ENCODE measurements at places on chromosomes 4 and X.

GRCh38 chr4:77176640-77177039 is 19.6 kb downstream of the CCNG2 start:
- peak; percentile 52 for DNase-seq

DNA sequence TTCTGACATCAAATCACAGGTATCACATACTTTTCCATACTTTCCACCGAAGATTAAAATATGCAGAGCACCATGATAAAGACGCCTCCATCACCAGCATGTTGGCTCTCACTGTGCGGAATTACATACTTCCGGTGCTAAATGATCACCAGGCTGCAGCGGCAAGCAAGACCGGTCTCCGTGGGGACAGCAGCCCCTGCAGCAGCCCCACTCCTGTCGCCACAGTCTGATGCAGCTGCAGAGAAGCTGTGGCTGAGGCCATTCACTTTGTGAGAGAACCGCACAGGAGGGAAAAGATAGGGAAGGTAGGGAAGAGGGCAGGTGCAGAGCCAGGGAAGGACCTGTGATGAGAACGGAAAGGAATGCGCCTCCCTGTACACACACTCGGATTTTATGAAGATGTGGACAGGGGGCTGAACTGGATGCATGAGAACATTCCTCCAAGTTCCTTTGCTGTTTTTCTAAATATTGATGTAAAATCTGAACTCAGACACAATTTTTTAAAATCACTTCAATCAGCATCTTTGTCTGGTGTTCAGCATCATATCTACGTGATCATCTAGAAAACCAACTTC is 38.3 kb downstream of the AFAP1 start:
- no peak for DNase-seq

GRCh38 chrX:47234583-47234982 is 1.8 kb downstream of the USP11 start:
- no peak for DNase-seq

DNA sequence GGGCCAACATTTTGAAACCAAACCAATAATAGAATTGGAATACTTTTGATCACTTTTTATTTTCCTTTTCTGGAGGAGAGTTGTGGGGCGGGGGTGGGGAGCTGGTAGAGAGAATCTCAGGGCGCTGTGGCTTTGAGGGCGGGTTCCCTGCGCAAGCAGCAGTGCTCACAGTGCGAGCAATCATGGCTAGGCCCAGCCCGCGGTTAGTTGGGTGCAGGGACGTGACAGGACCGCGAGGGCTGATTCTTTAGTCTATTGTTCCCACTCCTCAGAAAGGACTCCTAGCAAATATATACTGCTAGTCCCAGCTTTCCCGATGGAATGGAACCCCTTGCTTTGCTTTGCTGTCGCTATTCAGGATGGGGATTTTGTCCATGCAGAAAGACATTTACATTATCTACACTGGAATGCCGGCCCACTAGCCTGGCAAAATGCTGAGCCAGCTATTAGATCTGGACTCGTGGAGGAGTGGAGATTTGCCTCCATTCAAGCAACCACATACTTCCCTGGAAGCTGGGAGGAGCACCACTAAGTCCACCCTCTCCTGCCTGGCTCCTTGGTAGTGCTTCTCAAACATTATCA is 23.9 kb upstream of the APLN start:
- DNase-seq: no peak

DNA sequence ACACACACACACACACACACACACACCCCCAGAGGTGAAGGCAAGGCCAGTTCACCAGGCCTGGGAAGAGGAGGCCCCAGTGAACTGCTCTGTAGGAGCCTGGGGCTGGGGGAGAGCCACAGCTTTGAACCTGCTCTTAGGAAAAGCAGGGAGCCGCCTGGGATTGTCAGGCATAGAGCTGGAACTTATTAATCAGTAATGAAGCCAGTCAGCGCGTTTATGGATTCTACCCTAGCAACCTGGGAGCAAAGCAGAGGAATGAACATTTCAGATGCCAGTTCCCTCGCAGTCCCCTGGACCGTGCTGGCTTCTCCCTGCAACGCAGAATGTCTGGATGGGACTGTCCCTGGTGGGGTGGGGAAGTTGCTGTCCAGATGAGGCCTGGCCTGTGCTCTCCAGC is 45.3 kb upstream of the DDX3X start:
- no peak for DNase-seq

- DNase-seq: no peak
Observed at GRCh38 chr4:124019749-124020549, 623.4 kb downstream of the SPRY1 start.

GRCh38 chr4:105677709-105678108 is 30.8 kb downstream of the INTS12 start:
- no peak for DNase-seq

- no peak for DNase-seq
Observed at GRCh38 chr4:151184523-151185458, 85.4 kb downstream of the RPS3A start.

DNA sequence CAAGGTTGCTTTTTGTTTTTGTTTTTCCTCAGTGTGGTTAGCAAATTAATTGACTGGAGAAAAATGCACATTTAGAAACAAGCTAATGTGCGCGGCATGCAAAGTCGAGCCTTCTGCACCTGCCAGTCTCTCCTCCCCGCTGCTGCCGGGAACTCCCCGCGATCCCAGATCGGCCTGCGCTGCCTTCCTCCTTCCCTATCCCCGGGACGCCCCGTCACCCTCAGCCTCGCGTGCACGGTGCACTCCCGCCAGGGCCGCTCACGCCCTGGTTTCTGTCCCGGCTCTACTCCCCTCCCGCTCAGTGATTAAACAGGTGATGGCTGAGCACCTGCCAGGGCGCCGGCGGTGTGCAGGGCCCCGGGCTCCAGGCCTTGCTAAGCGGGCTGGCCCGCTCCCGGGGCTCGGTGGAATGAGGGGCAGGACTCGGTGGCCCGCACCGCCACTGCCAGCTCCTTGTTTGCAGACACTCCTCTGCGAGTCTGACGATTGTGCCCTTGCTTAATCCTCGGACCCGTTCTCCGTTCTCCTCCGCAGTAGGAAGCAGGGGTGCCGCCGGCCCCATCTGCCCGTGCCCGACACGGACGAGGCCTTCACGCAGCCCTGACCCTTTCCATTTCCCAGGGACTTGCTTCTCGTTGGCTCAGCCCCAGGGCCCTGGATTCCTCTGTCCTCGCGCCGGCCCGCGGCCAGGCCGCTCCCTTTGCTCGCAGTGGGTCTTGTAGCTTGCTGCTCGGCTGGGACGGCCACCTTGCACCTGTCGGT is 143.4 kb downstream of the TRIML1 start:
- DNase-seq: peak; percentile 81

DNA sequence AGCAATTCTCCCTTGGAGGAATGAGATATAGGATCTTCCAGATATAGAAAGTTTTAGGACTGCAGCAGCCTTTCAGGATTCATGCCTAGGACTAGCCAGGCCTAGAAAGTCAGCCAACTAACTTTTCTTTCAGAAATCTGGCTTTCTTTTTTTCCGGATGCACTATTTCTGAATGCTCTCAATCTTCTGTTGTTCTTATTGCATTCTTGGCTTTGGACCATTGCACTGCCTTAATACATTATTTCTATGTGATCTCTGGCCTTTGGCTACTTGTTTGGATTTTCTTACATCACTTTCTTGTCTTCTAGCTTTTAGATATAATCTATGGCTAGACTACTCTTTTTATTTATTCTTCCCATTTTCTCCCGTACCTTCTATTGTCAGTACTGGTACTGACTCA is 813.1 kb upstream of the HTR2C start:
- DNase-seq: no peak

DNA sequence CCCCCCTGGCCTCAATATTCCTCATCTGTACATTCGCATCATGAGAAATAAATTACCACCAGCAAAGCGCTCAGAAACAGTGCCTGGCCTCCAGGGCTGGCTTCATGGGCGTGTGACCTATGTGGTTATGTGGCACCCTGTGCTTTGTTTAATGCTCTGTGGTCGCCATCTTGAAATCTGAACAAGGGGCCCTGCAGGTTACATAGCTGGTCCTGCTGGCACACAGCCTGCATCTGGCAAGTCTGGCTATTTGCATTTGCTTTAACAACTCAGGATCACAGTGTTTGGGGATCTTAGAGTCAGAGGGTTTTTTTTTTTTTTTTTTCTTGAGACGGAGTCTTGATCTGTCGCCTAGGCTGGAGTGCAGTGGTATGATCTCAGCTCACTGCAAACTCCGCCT is 9.9 kb downstream of the FOXP3 start:
- no peak for DNase-seq

GRCh38 chrX:102883491-102883890 is 53.6 kb upstream of the RAB40AL start:
- DNase-seq: no peak

- no peak for DNase-seq
Observed at GRCh38 chrX:140923118-140923517, 79.3 kb upstream of the SPANXB1 start.
